ENCODE measurements at places on chromosomes 2 and 18. TPM values are rescaled to one million over a fixed set of nuclear protein-coding genes. Genes with fewer than 3 reads are reported as not detected.

Gene TAF4B
- 2.5 TPM for polyA plus RNA-seq

Gene SCN2A
- 0.06 TPM for polyA plus RNA-seq

Gene OSBPL6
- 1.9 TPM for polyA plus RNA-seq

Gene HOXD12
- polyA plus RNA-seq: not detected

Gene DLX1
- polyA plus RNA-seq: 0.05 TPM

Gene STPG4
- polyA plus RNA-seq: 0.06 TPM

Gene UGT1A5
- polyA plus RNA-seq: not detected
